ENCODE measurements at places on chromosomes 5 and 9.
A peak's percentile ranks its signal among the peaks of the same experiment; 100 is the strongest.

- no peak for DNase-seq
These were observed 287.8 kb upstream of the DAB2 start for GRCh38 chr5:39712316-39713249.

DNA sequence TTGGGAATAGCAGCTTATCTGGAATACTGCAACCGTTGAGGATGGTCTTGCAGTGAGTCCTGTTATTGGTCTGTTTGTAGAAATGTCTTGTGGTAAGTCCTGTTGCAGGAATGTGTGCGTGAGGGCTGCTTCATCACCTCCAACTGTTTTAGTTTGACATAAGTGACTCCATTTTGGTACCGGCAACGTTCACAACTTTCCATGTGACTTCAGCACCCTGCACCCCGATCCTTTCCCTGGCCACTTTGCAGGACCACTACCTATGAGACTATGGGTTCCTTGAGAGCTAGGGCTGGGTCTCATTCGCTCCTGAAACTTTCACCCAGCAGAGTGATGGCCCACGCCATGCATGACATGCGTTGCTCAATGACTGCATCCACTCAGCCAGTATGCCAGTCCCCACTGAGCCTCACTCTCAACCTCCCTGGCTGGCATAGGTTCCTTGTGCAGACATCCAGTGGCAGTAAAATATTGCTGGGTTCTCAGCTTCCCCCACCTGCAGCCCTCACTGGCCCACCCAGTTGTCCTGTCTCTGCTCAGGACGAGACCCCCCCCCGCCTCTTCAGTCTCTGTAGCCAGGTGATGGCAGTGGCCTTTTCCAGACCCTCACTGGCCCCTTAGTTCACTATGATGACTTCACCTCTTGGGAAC, 8.0 kb downstream of the SURF6 start:
- no peak for DNase-seq

GRCh38 chr9:137307255-137308056, 5.4 kb upstream of the NRARP start:
- no peak for DNase-seq

- DNase-seq, result no peak
These were observed 50.0 kb downstream of the CRB2 start for GRCh38 chr9:123406016-123406415.

- DNase-seq, result no peak
These were observed 38.7 kb upstream of the NUDT12 start for GRCh38 chr5:103601314-103601713.

- no peak for DNase-seq
These were observed 182.5 kb downstream of the FRMD3 start for GRCh38 chr9:83355729-83356151.

GRCh38 chr9:113906411-113907110, 30.5 kb downstream of the ZNF618 start:
- DNase-seq, result no peak

- no peak for DNase-seq
These were observed 186.6 kb upstream of the PANK3 start for GRCh38 chr5:168765551-168766425.

DNA sequence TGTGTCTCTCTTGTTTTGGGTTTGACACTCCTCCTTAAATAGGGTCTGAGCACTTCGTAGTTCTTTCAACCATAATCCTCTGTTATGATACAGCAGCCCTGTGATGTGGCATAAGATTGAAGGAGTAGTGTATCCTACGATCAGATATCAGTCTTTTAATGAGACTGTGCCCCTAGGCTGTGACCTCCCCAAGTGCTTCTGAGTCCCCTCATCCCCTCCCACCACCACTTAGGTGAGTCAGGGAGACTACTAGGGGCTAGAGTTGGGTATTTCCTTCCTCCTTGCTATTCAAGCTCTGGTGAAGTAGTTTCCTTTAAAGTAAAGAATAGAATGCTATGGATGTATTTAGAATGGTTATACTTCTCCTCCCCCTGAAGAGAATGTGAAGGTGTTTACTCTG, 637.2 kb upstream of the GRAMD2B start:
- no peak for DNase-seq

GRCh38 chr5:138466125-138466899, 1.0 kb downstream of the EGR1 start:
- DNase-seq, result no peak

DNA sequence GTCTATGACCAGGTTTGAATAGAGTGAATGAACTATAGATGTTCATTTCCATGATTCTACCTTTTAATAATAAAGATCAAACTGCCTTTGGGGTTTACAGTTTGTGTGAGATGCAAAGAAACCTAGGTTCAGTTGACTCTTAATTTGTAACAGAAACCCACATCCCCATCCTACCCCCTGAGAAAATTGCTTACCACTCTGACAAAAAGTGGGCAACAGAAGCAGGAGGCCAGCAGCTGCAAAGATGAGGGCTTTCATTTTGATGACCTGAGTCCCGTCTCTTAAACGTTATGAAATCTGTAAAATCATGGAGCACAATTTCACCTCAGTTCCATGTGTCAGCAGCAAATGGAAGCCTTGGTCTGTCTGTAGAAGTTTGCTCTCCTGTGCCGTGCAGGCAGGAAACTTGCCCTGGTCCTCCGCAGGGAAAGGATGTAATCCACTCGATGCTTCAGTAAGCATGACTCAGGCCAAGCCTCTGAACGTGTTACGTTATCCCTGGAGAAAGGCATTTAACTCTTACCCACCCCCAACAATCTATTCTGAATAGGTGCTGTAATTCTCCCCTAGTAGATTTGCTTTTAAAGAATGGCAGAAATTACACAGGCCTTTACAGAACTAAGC, at the start of gene F2RL2:
F2RL2 (minus strand) TSS at position 431 of the 624 bp plus-strand sequence; CDS start at position 258, 173 bp downstream.
- no peak for DNase-seq

DNA sequence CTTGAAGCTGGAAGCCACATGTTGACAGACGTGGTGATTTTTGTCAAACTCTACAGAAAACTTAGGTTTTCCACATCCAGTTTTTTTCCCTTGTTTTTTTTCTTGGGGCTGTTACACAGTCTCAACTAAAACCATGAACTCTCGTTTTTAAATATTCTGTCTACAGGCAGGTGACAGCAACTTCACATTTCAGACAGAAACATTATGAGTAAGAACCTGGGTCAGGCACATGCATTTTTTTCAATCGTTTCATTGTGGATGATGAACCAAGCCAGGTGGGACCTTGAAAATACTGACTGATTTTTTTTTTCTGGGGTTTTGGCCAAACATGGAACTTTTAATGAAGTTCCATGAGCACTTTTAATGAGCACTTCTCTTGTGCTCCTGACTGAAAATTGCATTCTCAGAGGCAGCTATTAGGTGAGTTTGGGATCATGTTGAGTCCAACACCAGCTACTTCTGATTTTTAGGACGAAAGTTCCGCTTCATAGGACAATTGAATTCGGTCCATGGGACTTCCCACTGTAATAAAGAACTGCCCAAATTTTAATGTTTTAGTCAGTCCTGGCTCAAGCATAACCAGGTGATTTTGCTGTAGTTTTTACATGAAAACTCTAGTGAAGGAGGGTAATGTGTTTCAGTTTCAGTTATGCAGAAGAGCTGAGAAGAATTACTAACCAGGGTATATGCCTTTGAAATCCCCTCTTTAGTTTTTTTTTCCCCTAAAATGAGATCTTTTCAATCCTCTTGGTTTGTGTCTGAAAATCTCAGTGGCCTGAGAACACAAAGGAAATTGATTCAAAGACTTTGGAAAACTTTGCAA, 93.2 kb upstream of the ADAMTS16 start:
- no peak for DNase-seq

DNA sequence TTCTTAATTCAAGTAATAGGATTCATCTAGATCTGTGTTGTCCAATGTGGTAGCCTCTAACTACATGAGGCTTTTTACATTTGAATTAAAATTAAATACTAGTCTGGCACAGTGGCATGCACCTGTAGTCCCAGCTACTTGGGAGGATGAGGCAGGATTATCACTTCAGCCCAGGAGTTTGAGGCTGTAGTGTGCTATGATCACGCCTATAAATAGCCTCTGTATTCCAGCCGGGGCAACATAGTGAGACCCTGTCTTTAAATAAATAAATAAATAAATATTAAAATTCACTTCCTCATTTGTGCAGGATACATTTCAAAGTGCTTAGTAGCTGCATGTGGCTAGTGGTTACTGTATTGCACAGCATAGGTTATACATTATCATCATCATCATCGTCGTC, 91.8 kb downstream of the UBE2R2 start:
- no peak for DNase-seq

DNA sequence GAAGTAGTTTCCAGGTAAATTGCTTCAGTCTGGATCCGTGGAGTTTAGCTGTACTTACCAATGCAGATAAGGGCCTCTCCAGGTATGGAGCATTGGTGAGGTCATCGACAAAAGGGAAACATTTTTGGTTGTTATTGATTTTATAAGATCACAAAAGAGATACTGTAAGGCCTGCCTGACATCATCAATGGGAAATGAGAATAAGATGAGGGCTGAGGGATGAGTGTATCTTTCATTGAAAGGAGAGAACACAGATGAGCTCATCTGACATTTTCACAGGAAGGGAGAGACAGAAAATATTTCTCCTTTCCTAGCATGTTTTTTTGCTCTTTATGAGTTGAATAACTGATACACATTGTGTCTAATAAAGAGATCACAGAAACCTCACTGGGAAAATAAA, 233.6 kb downstream of the SAXO1 start:
- DNase-seq, result no peak

DNA sequence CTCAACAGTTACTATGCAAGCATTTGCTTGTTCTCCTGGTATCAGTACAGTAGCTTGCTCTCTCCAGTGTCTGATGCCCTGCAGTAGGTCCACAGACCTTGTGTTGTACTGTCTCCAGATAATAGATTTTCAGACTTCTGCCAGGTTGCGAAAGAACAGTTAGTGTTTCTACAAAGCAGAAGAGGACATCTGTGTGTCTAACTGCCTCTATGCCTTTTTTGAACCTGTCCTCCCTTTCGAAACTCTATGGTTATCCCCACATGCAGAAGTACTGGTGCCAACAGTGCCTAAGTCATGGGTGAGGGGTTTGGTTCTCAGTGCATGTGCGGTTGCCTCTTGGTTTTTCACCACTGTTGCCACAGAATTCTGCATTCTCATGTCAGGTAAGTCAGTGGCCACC, 45.9 kb downstream of the KCNN2 start:
- no peak for DNase-seq

DNA sequence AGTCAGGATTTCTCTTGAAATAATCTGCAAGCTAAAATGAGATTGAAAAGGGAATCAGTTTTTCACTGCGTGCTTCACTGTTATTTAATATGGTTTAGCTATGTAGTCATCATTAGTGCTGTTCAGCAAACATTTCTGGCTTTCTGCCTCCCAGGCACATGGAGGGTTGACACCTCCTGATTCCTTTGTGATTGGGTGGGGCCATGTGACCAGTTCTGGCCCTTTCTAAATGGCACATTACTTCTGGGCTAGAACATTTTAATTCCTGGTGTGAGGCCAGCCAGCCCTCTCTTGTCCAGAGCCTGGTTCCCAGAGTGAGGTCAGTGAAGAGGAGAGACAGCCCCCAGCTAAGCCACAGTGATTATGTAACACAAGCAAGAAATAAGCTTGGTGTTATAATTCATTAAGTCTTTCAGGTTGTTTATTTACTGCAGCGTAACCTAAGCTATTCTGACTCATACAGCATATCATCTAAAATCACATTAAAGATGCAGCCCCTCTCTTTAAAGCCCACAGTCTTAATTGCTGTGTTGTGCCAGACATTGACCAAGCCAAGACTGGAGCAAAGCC, 17.4 kb upstream of the ARSI start:
- DNase-seq, result no peak

DNA sequence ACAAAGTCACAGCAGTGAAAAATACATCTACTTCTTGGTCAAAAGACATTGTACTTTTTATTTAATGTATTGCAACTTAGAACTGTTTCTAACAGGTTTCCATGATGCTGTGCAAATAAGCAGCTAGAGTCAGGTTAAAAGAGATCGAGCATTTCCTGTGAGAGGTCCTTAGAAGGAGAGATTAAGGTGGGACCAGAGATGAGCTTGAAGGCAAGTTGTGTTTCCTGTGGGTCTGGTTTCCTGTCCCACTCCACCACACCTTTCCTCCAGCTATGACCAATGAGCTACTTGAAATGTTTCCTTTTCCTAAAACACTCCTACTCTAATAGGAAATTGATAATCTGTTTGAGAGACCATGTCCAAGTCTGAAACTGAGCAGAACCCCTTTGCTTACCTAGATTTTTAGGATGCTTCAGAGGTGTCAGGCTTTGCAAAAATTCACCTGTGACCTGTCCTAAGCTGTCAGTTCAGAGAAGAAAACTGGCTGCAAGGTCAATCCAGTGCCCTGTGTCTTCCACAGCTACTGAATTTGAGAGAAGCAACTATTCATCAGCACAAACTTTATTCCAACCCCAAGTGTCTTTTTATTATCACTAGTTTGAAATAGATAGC, 13.1 kb upstream of the RLN1 start:
- DNase-seq, result no peak

DNA sequence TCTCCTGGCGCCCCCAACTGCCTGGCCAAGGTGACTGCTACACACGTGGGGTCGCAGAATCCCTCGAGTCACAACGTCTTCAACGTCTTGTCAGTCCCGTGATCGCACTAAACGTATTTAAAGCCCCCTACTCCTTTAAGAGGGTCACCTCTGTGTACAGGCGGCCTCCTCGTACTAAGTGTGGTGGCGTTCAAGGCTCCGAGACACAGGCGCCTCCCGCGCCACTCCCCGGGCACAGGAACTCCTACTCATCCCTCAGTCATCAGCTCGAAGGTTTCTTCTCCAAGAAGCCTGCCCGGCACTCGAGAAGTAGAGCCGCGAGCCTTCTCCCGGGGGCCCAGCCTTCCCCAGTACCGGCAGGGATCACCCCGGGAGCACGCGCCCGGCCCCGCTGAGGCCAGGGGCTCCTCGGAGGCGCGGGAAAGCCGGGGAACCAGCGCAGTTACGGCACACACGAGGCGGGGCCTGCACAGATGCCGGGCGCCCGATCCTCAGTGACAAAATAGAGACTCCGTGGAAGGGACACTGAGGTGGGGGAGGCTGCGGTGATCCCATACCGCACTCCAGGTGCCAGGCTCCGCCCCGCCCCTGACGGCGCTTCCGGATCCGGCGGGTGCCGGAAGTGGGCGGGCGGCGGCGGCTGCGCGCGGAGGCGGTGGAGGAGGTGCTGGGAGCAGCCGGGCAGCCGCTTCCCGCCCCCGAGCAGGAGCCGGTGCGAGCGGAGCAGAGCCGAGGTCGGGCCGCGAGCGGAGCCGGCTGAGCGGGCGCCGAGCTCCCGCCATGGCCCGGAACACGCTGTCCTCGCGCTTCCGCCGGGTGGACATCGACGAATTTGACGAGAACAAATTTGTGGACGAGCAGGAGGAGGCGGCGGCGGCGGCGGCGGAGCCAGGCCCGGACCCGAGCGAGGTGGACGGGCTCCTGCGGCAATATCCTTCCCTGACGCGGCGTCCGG, 6.9 kb downstream of the ARPC5L start:
- DNase-seq, result peak; percentile 91

- DNase-seq, result no peak
These were observed 174.4 kb downstream of the CARTPT start for GRCh38 chr5:71893451-71893850.

GRCh38 chr9:95012035-95012708, 285.7 kb downstream of the AOPEP start:
- no peak for DNase-seq

- DNase-seq, result no peak
These were observed 166.0 kb upstream of the IRX2 start for GRCh38 chr5:2917524-2917923.

GRCh38 chr5:8895599-8895998, 650.3 kb downstream of the SEMA5A start:
- no peak for DNase-seq
